Fibroblast of skin of left biceps (primary cell): ENCODE measurements at places on chromosomes 3 and 15.

- DNase-seq: no peak
These were observed 11.6 kb upstream of the SCAMP5 start for GRCh38 chr15:74983725-74984231.

GRCh38 chr15:85094685-85095084 lies 113.0 kb downstream of the PDE8A start:
- DNase-seq: no peak

- DNase-seq: no peak
These were observed 218.2 kb downstream of the STXBP5L start for GRCh38 chr3:121126033-121126706.

DNA sequence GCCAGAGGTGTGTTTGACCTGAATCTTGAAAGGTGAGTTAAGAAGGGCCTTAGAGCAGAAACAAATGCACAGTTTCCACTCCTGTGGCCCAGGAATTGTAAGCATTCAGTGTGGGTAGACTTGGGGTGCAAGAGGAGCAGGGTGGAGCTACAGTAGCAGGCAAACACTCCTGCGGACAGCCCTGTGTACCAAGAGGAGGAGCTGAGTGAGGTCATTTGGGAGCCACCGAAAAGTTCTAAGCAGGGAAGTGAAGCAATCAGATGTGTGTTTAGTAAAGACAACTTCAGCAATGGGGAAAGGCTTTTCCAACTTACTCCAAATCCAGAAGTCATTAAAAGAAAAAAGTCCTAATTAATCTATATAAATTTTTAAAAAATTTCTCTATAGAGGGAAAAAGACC lies 99.3 kb downstream of the ARHGEF26 start:
- no peak for DNase-seq

DNA sequence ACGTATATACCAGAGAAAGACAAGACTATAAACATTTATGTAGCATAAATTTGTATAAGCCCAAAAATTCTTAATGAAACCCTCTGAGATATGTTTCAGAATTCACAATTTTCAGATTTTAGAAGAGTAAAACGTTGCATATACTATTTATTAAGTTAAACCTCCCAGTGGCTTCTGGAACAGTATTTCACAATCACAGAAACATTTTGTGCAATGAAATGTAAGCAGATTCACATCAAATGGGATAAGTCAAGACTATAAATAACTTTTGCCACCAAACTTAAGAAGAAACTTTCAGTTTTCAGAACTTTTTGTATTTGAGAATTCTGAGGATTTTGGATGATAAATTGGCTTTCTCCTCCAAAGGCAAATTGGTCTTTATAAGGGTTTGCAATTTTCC lies 9.2 kb downstream of the SLTM start:
- DNase-seq: no peak

DNA sequence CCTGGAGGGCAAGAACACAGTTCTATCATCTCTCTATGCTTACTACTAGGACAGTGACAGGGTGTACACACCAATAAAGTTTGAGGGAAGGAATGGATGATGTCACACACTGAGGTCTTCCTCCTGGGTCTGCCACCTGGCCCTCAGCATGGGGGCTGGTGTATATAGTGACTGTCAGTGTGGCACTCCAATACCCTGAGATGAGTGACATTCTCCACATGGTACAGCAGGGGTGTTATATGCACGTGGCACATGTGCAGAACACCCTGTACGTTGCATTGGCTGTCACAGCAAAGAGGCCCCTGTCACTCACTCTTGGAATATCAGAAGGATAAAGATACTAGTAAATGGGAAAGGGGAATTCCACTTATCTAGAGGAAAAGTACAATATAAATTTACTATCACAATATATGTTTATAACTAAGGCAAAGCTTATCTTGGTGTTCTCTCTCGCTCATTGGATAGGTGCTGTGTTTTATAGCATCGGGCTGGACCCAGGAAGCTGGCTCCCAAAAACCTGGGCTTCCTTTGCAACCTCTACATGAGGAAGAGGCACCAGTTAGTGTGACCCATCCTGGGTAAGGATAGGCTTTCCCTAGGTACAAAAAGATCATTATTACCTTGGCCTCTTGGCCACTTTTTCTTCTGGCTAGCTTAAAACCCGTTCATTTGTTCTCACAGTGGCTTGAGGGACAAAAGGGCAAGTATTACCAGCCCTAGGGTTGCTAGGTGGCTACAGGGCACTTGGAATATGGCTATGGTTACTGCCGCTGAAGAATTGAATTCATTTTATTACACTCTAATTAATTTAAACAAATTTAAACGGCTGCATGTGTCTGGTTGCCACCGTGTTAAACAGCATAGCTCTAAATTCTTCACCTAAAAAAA lies 54.8 kb upstream of the HES1 start:
- DNase-seq: no peak

DNA sequence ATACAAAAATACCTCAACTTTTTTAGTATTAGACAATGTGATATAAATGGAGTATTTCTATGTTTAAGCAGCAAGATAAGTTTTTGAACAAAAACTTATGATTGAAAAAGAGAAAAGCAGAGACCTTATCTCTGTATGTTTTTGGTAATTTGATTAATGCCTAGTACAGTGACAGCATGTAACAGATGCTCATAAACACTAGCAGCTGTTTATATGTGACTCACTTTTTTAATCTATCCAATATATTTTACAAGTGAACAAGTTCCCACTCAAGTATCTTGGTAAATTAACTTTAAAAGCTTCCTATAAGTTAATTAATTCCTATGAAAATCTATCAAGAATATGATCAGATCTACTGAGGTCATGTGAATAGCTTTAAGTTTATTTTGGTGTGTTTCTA lies 55.1 kb downstream of the NGLY1 start:
- DNase-seq: no peak

DNA sequence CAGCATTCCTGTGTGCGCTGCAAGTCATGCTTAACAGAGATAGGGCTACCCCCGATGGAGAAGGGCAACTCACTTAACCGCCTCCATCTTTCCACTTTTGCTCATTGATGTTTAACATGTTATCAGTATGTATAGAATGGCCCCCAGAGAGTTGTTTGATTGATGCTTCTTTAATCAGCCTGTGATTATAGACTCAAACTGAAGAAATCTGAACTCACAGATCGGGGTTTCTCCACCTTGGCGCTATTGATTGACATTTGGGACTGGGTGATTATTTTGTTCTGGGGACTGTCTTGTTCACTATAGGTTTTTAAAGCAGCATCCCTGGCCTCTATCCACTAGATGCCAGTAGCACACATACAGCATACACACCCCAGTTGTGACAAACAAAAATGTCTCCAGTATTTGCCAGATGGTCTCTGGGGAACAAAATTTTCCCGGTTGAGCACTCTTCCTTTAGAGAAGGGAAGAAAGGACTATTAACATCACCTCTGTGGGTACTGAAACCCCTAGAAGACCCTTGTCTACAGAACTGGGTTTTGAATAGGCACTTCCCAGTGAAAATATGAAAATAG lies 54.4 kb downstream of the LARS2 start:
- no peak for DNase-seq

DNA sequence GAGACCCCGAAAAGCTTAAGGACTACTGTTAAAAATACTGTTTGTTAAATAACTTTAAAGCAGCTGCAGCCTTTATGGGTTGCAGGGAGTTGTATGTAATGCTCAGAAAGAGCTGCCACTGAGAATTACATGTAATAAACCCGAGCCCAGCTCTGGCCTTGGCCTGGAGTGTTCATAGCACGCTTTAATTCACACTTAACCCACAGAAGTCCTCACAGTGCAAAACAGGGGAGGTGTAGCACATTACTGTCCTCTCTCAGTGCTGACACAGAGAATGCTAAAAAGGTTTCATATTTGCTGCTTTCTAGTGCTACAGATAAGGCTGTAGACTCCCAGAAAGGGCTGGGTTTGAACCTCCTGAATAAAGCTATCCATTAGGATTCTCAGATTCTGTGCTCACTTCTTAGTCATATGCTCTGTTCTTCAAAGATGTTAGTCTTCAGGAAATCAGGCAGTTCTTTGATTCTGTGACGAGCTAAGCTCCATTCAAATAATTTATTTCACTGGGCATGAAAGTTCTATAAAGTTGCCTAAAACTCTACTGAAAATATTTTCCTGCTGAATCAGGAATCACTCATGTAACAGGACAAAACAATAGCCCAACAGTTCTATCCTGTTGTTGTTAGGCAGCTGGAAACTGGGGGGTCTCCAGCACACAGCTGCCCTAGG lies 108.0 kb downstream of the SENP2 start:
- no peak for DNase-seq

DNA sequence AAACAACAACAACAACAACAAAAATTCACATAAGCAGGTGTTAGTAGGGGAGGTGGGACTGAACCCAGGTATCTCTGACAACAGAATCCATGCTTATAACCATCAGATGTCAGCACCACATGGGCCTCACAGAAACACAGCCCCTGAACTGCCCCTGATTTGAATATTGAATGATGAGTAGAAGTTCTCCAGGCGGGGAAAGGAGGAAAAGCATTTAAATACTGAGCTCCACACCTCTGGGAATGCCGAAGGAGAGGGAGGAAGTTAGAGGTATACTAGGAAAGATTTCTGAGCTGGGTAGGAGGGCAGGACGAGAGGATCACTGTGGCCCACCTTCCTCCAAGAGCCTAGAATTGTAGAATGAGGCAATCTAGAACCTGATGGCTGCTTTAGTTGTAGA lies 31.9 kb upstream of the EIF4A2 start:
- no peak for DNase-seq

DNA sequence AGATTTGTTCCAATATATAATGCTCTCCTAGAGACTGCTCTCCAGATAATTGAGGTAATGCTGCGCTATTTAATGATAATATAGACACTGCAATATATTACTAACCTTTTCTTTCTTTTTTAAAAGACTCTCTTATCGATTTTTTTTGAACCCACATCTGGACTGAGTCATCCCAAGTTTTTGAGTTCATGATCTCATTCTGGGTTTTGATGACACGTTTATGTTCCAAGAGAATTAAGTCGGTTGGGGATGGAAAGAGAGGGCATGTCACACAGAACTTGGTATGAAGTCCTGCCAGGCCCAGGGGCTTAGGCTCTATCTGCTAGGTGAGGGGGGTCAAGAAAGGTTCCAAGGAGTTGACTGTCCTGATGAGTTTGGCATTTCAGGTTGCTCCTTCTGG lies 431.1 kb downstream of the MFSD1 start:
- no peak for DNase-seq

DNA sequence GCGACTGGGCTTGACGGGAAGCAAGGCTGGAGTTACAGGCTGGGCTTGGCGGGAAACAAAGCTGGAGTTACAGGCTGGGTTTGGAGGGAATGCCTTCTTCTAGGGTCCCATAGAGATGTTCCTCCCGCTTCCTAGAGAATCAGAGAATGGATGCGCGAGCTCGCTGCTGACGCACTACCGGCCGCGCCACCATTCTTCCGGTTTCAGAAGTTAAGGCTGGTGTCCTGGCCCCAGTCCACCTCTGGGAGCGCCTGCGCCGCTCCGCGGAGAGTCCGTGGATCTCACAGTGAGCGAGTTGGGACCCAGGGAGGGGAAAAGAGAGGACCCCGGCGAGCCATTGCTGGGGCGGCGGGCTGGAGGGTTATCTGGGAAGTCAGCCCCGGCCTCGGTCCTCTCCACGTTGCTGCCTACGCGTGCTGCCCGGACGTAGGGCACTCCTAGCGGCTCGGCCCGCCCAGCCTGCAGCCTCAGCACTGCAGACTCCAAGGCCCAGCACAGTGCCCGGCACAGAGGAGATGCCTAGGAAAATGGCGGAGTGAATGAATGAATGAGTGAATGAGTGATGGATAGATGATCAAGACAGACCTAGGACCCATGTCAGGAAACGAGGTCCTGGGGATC lies at the start of gene ZNF502:
TSS of gene ZNF502 (plus strand) at position 206 of the 621 bp plus-strand sequence. CDS start 7,602 bp downstream, outside the sequence.
- DNase-seq: peak; percentile 76

DNA sequence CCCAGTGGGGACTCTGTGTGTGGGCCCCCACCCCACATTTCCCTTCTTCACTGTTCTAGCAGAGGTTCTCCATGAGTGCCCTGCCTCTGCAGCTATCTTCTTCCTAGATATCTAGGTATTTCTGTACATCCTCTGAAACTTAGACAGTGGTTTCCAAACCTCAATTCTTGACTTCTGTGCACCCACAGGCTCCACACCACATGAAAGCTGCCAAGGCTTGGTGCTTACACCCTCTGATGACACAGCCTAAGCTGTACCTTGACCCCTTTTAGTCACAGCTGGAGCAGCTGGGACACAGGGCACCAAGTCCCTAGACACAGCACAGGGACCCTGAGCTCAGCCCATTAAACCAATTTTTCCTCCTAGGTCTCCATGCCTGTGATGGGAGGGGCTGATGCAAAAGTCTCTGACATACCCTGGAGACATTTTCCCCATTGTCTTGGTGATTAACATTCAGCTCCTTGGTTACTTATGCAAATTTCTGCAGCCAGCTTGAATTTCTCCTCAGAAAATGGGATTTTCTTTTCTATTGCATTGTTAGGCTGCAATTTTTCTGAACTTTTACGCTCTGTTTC lies 304.5 kb downstream of the OTOL1 start:
- DNase-seq: no peak

DNA sequence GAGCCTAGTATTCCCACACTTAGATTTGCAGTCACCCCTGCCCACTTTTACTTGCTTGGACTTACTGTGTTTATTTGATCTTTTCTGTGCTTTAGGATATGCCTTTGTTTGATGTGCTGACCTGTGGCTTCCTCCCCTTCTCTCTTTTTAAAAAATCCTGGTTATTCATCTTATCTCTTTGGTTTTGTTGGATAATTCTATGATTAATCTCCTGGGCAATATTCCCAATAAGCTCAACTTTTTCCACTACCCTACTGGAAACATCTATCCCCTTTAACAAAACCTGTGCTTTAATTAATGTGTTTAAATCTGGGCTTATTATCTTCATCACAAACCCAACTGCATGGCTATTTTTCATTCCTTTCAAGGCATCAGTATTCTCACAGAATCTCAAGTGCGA lies 476.0 kb upstream of the TGFBR2 start:
- DNase-seq: no peak

DNA sequence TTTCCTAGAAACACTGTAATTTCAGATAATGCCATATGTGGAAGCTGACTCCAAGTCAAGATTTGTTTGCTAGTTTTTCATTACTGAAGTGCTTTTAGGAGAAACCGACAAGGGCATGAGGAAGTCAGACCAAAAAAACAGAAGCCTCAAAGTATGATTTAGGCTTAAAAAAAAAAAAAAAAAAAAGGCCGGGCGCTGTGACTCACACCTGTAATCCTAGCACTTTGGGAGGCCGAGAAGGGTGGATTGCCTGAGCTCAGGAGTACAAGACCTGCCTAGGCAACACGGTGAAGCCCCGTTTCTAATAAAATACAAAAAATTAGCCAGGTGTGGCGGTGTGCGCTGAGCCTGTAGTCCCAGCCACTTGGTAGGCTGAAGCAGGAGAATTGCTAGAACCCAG lies 11.6 kb downstream of the RPL15 start:
- no peak for DNase-seq

- no peak for DNase-seq
These were observed 168.1 kb downstream of the VPS13C start for GRCh38 chr15:61892140-61892539.

DNA sequence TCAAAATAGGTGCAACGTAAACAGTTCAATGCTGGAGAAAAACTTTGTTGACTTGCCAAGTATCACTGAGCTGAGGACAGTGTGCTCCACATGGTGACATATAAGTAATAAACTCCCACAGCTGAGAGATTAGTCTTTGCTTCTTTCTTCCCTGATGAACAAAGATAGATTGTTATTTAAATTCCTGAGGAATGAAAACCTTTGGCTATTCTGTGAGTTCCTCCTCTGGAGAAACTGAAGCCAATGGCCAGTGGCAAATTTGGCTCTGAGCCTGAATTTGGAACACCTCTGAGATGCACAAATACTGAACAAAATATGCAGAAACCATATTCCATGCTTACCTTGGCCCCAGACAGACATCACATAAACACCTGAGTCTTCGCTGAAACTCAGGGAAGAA lies 63.3 kb downstream of the RPL22L1 start:
- DNase-seq: no peak

GRCh38 chr3:3189102-3189727 lies 9.7 kb upstream of the CRBN start:
- DNase-seq: no peak
